Psoas muscle (tissue), 8 donors: ENCODE measurements at places on chromosomes 1 and 21. TPM values are rescaled to one million over a fixed set of nuclear protein-coding genes. Genes with fewer than 3 reads are reported as not detected.

TPTE gene
- polyA plus RNA-seq = not detected

RSPH1 gene
- polyA plus RNA-seq = not detected

TOMM20 gene
- 77.0 TPM for polyA plus RNA-seq

COX20 gene
- 53.3 TPM for polyA plus RNA-seq

RPE65 gene
- polyA plus RNA-seq = not detected

HES2 gene
- polyA plus RNA-seq = not detected

ADGRL4 gene
- polyA plus RNA-seq = 9.2 TPM

LCE2B gene
- not detected for polyA plus RNA-seq

C1orf185 gene
- polyA plus RNA-seq = not detected

LRRC8D gene
- polyA plus RNA-seq = 7.1 TPM

OPRD1 gene
- not detected for polyA plus RNA-seq

LRRC52 gene
- 1.2 TPM for polyA plus RNA-seq

UBE2U gene
- not detected for polyA plus RNA-seq

NCF2 gene
- 0.83 TPM for polyA plus RNA-seq

TNNT2 gene
- 0.52 TPM for polyA plus RNA-seq

LCE2C gene
- polyA plus RNA-seq = not detected

TOMM40L gene
- polyA plus RNA-seq = 38.3 TPM

RIPK4 gene
- polyA plus RNA-seq = not detected

AIM2 gene
- not detected for polyA plus RNA-seq
